ENCODE measurements at places on chromosomes 4 and X.

- no peak for DNase-seq
Observed at GRCh38 chr4:982291-982690, 4.6 kb upstream of the IDUA start.

DNA sequence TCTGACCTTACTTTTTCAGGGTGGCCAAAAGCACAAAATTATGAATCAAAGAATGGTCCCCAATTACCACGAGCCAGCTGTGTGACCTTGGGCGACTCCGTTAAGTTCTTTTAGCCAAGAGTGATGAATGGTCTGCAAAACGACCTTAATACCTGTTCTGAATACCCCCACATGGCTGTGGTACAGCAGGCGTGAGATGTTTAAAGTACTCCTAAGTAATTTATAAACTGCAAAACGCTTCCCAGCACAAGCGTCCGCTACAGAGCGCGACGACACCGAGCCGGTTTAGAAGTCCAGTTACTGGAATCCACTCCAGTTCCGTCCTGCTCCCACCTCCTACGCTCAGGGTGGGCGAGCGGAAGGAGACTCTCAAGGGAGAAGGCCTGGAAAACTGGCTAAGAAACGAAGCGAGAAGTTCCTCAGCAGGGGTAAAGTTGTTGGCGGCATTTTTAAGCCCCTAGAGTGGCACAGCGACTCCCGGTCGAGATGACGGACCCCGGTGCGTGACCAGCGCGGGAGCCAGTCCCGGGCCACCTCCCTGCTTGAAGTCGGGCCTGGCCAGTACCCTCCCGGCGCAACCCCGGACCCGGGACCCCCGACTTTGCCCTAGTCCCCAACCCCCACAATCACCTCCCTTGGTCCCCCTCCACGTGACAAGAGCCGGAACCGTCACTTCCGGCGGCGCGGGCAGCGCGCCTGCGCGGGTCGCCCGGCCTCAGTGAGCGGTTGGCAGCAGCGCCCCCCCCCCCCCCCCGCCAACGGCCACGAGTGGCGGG is 659 bp upstream of the BMP2K start:
- peak; percentile 44 for DNase-seq

DNA sequence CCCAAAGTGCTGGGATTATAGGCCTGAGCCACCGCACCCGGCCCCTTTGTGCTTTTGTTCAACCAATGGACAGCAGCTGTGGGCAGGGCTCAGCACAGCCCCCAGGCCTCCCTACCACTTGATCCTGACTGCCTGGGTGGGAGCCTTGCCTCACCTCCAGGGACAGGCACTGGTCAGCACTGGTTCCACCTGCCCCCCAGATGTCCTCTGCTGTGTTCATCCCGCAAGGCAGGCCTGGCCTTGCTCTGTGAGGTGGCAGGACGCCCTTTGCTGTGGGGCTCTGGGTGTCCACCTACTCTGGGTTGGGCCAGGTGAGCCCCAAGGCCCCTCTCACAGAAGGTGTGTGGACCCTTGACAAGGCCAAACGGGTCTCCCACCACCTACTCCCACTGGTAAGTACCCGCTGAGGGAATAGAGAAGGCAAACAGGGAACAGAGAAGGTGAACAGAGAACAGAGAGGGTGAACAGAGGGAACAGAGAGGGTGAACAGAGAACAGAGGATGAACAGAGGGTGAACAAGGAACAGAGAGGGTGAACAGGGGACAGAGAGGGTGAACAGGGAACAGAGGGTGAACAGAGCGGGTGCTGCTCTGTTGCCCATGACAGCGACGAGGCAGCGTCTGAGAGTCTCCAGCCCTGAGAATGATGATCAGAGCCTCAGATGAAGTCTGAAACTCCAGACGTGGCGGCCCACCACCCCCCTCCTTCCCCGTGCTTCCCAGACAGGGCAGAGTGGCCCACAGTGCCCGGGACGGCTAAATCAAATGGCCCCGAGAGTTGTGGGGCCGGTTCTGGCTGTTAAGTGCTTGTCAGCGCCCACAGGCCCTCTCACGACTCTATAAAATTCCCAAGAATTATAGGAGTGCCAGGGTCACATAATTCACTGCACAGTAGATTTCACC is 55.0 kb upstream of the NKX1-1 start:
- DNase-seq = no peak

GRCh38 chr4:174522183-174523024 is at the start of gene HPGD:
TSS of gene HPGD (minus strand) at chr4:174522488. CDS start at chr4:174522451, 37 bp downstream.
- peak; percentile 23 for DNase-seq

GRCh38 chr4:35993606-35994005 is 250.7 kb downstream of the ARAP2 start:
- DNase-seq = no peak

DNA sequence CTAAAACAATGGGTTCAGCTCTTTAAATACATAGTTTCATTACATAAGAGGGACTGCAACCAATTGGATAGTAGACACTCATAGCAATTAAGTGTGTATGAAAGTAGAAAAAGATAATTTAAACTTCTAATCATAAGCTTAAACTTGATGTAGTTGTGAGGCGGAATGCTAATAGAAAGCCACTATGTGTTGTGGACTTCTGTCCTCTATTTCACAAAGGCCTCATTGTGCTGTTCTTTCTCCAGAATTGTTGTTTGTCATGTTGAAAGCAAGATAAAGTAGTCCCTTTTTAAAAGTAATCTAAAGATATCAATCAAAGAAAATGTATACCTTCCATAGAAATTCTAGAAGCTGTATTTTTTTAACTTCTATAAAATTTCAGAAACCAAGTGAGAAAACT is 329.4 kb downstream of the KLHL4 start:
- DNase-seq = no peak

Measured in H54 (cell line).